ENCODE measurements at places on chromosomes 4 and X. TPM values are rescaled to one million over a fixed set of nuclear protein-coding genes. Genes with fewer than 3 reads are reported as not detected.

DNA sequence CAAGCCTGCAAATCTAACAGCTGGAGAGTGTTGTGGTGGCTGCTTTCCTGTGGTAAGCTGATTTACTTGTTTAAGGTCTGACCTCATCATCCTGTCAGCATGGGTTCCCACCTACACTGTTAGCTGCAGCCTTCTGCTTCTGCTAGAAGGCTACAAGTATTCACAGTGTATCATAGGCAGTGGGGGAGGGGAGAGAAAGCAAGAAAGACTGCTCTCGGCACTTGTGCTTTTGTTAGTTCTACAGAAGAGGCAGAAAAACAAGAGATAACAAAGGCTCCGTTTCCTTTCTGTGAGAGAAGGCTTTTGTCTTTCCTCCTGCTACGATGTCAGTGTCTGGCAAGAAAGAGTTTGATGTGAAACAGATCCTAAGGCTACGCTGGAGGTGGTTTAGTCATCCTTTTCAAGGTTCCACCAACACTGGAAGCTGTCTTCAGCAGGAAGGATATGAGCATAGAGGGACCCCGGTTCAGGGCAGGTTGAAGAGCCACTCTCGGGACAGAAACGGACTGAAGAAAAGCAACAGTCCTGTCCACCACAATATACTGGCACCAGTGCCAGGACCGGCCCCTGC is at the start of gene KLHL4:
Gene KLHL4 (plus strand): TSS at position 232 of the 571 bp plus-strand sequence. CDS start 92 bp downstream, at position 324.
- no peak for DNase-seq
- no peak within 1 kb of the TSS for H3K27ac ChIP-seq
- H3K4me1 ChIP-seq, result no peaks in the 10 kb centered on the region
- no peaks in the 10 kb centered on the region for H3K36me3 ChIP-seq
- H3K4me3 ChIP-seq, result peak within 1 kb of the TSS; percentile 22

DNA sequence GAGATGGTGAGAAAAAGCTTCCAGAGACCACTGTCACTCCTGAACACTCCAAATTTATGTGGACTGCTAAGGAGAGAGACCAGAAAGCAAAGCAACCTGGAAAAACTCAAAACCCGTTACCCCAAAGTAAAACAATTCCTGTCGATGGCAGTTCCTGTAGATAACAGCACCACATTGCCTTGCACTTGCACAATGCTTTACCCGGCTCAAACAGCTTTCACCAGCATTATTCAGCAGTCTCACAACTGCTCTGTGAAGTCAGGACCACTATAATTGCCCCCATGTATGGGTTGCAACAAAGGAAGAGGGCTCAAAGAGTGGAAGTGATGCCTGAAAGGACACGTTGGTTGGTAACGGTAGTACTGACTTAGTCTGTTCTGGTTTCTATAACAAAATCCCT is 234.8 kb downstream of the BCOR start:
- no peak overlapping the region for H3K4me3 ChIP-seq
- H3K36me3 ChIP-seq, result no peaks in the 10 kb centered on the region
- no peak overlapping the region for H3K27ac ChIP-seq
- no peaks in the 10 kb centered on the region for H3K4me1 ChIP-seq
- DNase-seq, result no peak
- H3K27me3 ChIP-seq, result no peaks in the 10 kb centered on the region

The MTMR8 gene
- total RNA-seq, result 7.9 TPM

- H3K27me3 ChIP-seq, result no peaks in the 10 kb centered on the region
- H3K4me1 ChIP-seq, result peaks cover 10% of the 10 kb centered on the region
Observed at GRCh38 chr4:140162596-140162995, 8.6 kb upstream of the MAML3 start.

The RRH gene
- total RNA-seq, result not detected

DNA sequence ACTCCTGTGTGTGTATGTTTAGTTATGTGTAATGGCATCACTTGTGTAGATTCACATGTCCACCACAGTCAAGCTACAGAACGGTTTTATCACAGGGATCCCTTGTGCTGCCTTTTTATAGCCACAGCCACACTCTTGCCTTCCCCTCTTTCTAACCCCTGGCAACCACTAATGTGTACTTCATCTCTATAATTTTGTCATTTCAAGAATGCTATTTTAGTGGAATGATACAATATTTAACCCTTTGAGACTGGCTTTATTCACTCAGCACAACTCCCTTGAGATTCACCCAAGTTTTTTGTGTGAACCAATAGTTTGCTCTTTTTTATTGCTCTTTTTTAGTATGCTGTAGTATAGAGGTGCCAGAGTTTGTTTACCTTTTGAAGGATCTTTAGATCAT is 112.1 kb downstream of the CDKL5 start:
- no peaks in the 10 kb centered on the region for H3K4me1 ChIP-seq
- no peak for DNase-seq
- H3K36me3 ChIP-seq, result no peaks in the 10 kb centered on the region
- no peak overlapping the region for H3K27ac ChIP-seq
- H3K4me3 ChIP-seq, result no peak overlapping the region
- no peaks in the 10 kb centered on the region for H3K27me3 ChIP-seq

DNA sequence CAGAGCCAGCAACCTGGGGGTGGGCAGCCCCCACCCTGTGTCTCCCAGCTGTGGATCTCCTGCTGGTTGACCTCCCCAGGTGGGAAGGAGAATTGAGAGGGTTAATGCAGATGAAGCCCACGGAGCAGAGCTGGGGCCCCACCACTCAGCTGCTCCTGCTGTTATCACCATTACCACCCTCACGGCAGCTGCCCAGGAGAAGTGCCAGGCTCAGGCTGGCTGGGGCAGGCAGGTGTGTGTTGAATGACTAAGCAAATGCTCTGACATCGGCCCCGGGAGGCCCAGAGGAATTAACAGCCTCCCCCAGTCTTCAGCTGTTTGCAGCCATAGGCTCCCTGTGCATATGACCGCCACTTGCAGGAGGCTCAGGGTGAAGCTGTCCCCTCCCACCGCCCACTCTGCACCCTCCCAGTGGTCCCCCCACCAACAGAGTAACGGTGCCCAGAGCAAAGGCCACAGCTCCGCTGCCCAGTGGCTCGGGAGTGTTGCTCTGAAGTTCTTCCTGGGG is 133.8 kb downstream of the CPZ start:
- no peaks in the 10 kb centered on the region for H3K27me3 ChIP-seq
- H3K36me3 ChIP-seq, result no peaks in the 10 kb centered on the region
- no peak overlapping the region for H3K4me3 ChIP-seq

- no peak overlapping the region for H3K27ac ChIP-seq
- no peak overlapping the region for H3K4me3 ChIP-seq
- no peak for DNase-seq
- no peaks in the 10 kb centered on the region for H3K36me3 ChIP-seq
Observed at GRCh38 chr4:130008461-130008860, 912.5 kb downstream of the C4orf33 start.

DNA sequence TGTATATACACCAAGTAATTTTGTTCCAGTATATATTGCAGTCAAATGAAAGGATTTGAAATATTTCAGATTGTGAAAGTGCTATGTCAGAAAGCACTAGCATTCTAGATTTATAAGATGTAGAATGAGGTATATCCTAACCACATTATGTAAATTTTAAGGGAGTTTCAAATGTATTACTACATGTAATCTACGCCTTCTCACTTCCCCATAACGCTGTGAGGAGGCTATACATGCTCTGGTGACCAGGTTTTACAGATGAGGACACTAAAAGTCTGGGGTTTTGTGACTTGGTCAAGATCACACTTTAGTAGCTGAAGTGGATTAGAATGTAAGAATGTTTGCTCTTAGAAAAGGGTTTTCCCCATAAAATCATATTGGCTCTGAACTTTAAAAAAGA is 8.1 kb downstream of the ENPEP start:
- no peak for DNase-seq
- H3K4me1 ChIP-seq, result no peaks in the 10 kb centered on the region
- H3K4me3 ChIP-seq, result no peak overlapping the region
- no peaks in the 10 kb centered on the region for H3K27me3 ChIP-seq

DNA sequence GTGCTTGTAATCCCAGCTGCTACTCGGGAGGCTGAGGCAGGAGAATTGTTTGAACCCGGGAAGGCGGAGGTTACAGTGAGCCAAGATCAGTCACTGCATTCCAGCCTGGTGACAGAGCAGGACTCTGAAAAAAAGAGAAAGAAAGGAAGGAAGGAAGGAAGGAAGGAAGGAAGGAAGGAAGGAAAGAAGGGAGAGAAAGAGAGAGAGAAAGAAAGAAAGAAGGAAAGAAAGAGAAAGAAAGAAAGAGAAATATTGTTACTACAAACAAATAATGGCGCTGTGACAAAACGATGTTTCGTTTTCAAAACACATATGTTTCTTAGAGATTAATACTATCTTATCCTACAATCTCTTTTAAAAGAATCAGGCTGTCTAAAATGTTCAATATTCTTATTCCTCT is 42.1 kb upstream of the CCDC160 start:
- no peaks in the 10 kb centered on the region for H3K4me1 ChIP-seq
- no peak overlapping the region for H3K27ac ChIP-seq
- DNase-seq, result no peak
- no peaks in the 10 kb centered on the region for H3K27me3 ChIP-seq
- H3K4me3 ChIP-seq, result no peak overlapping the region

GRCh38 chr4:25892796-25893195 is 21.2 kb upstream of the SMIM20 start:
- no peak for DNase-seq
- H3K4me1 ChIP-seq, result no peaks in the 10 kb centered on the region
- H3K36me3 ChIP-seq, result no peaks in the 10 kb centered on the region
- H3K27ac ChIP-seq, result no peak overlapping the region
- no peak overlapping the region for H3K4me3 ChIP-seq

DNA sequence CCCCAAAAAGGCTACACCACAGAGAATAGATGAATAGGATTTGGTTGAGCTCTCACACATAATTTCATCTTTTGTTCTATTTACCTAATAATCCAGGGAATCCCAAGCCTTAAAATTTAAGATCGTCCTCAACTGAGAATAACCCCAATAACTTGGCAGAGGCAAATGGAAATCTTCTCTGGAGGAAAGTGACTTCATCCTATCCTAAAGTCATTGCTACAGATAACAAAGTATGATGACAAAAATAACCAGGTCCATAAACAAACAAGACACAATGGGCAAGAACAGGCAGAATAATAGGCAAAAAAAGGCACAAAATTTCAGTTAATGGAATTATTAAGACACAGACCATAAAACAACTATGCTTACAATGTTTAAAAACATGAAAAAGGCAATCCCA is 177.3 kb upstream of the STK26 start:
- no peak overlapping the region for H3K27ac ChIP-seq
- H3K27me3 ChIP-seq, result no peaks in the 10 kb centered on the region
- no peak overlapping the region for H3K4me3 ChIP-seq
- H3K4me1 ChIP-seq, result no peaks in the 10 kb centered on the region
- no peaks in the 10 kb centered on the region for H3K36me3 ChIP-seq
- no peak for DNase-seq

- H3K4me3 ChIP-seq, result no peak overlapping the region
- no peaks in the 10 kb centered on the region for H3K36me3 ChIP-seq
- no peak for DNase-seq
- H3K4me1 ChIP-seq, result no peaks in the 10 kb centered on the region
- H3K27ac ChIP-seq, result no peak overlapping the region
- H3K27me3 ChIP-seq, result no peaks in the 10 kb centered on the region
Observed at GRCh38 chr4:66062921-66063320, 392.6 kb upstream of the EPHA5 start.

DNA sequence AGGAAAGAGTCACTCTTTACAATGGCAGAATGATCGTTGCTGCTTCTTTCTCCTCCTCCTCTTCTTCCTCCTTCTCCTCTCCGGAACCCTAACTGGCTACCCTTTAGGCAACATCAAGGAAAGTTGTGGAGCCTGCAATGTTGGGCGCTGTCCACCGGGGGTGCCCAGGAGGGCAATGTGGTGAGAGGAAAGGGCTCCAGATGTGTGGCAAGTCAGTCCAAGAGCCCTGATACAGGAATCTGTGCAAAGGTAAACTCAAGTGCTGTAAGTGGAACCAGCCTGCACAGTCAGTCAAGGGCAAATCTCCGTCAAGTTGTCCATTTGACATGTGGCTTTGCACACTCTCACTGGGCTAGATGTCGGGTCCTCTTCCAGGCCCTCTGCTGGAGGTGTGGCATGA is 2.8 kb downstream of the RTL5 start:
- no peaks in the 10 kb centered on the region for H3K36me3 ChIP-seq
- no peak overlapping the region for H3K4me3 ChIP-seq
- H3K27me3 ChIP-seq, result no peaks in the 10 kb centered on the region
- no peak overlapping the region for H3K27ac ChIP-seq
- DNase-seq, result no peak

The TASL gene
- 0.49 TPM for total RNA-seq

DNA sequence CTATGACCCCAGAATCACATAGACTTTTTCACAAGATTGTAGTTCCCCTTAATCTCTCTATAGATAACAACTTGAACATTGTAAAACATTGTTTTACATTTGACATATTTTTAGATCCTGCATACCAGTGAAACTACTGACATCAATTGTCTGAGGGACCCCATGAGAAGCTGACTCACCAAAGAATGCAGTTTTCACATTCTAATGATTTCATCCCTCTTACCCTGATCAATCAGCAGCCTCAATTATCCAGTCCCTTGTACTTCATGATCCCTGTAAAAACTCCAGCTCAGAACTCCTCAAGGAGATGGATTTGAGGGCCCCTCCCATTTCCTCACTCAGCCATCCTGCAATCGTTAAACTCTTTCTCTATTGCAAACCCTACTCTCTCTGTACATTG is 411.0 kb upstream of the NDST3 start:
- H3K27ac ChIP-seq, result no peak overlapping the region
- no peaks in the 10 kb centered on the region for H3K4me1 ChIP-seq
- no peaks in the 10 kb centered on the region for H3K36me3 ChIP-seq
- H3K4me3 ChIP-seq, result no peak overlapping the region
- DNase-seq, result no peak

- no peak overlapping the region for H3K4me3 ChIP-seq
- H3K4me1 ChIP-seq, result no peaks in the 10 kb centered on the region
- no peak overlapping the region for H3K27ac ChIP-seq
- DNase-seq, result no peak
- no peaks in the 10 kb centered on the region for H3K36me3 ChIP-seq
Observed at GRCh38 chr4:128979934-128980333, 113.4 kb downstream of the SCLT1 start.

The GNRHR gene
- not detected for total RNA-seq

DNA sequence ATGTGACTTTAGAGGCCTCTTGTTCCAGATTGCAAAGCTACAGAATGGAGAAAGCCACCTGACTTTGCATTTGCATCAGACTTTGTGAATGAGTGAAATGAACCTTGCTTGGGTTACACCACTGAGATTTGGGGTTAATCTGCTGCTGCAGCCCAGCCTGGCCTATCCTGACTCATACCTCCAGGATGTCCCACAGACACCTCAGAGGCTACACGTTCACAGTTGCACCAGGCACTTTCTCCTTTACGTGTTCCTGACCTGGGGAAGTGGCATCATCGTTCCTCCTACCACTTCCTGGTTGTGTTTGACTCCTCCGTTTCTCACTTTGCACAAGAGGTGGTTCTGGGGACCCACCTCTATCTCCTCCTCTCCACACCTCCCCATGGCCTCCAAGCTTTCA is 9.2 kb upstream of the SORCS2 start:
- H3K27me3 ChIP-seq, result no peaks in the 10 kb centered on the region
- H3K4me3 ChIP-seq, result no peak overlapping the region
- DNase-seq, result no peak
- no peaks in the 10 kb centered on the region for H3K4me1 ChIP-seq
- no peak overlapping the region for H3K27ac ChIP-seq
- no peaks in the 10 kb centered on the region for H3K36me3 ChIP-seq
